ENCODE measurements at places on chromosomes 3 and 15. TPM values are rescaled to one million over a fixed set of nuclear protein-coding genes. Genes with fewer than 3 reads are reported as not detected.

GRCh38 chr3:42682301-42683070, 2.9 kb upstream of the KLHL40 start:
- H3K27ac ChIP-seq = no peak overlapping the region
- H3K36me3 ChIP-seq = no peaks in the 10 kb centered on the region
- H3K4me1 ChIP-seq = peaks cover 14% of the 10 kb centered on the region
- peaks cover 15% of the 10 kb centered on the region for H3K27me3 ChIP-seq
- H3K4me3 ChIP-seq = no peak overlapping the region

DNA sequence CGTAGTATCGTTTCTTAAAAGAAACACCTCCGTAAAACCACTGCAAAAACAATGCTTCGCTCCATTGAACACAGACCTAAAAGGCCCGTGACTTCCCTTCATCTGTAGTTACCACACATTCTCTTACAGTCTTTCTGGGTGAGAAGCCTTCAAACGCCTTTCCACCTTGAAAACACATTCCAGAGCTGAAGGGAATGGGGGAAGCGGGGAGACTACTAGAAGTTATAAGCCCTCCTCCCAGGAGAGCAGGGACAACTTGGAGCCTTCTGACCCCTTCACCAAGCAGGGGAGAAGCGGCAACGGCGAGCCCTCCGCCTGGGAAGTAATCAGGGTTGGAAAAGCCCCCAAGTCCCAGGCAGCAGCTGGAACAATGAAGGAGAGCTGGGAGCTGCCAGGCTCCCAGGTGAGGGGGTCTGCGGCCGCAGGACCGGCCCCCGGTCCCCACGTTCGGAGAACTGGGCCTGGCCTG, 461 bp downstream of the SECISBP2L start:
- no peaks in the 10 kb centered on the region for H3K27me3 ChIP-seq
- peaks cover 3% of the 10 kb centered on the region for H3K4me1 ChIP-seq
- H3K36me3 ChIP-seq = no peaks in the 10 kb centered on the region

DNA sequence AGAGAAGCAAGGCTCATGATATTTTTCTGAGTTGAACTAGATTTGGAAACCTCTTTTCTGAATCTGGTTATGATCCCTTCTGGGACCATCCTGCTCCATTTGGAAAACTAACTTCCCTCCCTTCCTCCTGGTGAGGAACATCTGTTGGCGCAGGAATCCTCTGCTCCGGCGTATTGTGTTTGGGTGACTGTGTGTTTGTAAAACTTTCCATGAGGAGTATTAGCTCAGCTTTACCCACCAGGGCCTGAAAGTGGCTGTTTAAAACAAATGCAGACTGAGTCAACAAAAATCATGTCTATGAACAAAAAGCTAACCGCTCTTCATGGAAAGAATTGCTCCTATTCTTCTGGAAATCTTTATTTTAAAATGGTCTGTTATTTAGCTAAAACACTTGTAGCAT, 17.7 kb downstream of the STARD9 start:
- H3K27me3 ChIP-seq = no peaks in the 10 kb centered on the region
- H3K4me1 ChIP-seq = no peaks in the 10 kb centered on the region
- no peak overlapping the region for H3K27ac ChIP-seq
- no peaks in the 10 kb centered on the region for H3K36me3 ChIP-seq
- no peak overlapping the region for H3K4me3 ChIP-seq

GRCh38 chr3:140499114-140499757, 178.6 kb upstream of the TRIM42 start:
- no peaks in the 10 kb centered on the region for H3K36me3 ChIP-seq
- H3K4me3 ChIP-seq = no peak overlapping the region
- no peak for DNase-seq

DNA sequence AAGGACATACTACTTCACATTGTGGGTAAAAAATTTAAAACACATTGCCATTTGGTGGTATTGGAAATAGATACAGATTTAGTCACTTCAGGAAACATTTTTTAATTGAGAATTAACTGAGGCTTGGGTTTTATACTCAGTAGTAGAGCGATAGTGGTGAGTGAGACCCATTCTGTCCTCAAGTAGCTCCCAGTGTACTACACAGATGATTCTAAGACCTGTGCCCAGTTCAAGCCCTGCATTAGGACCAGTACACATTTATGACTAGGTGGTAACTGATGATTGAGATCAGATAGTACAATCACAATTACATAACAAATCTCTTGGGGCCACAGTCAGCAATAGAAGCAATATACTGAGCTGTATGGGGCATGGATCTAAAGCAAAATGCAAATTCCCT, 67.4 kb downstream of the GADL1 start:
- no peaks in the 10 kb centered on the region for H3K4me1 ChIP-seq
- no peak overlapping the region for H3K27ac ChIP-seq
- no peak overlapping the region for H3K4me3 ChIP-seq
- H3K27me3 ChIP-seq = no peaks in the 10 kb centered on the region
- no peak for DNase-seq
- no peaks in the 10 kb centered on the region for H3K36me3 ChIP-seq

- peaks cover 29% of the 10 kb centered on the region for H3K36me3 ChIP-seq
- no peaks in the 10 kb centered on the region for H3K27me3 ChIP-seq
- H3K4me3 ChIP-seq = peak overlapping the region; percentile 97
- H3K4me1 ChIP-seq = peaks cover 36% of the 10 kb centered on the region
Measured at GRCh38 chr3:157160658-157161424, 894 bp upstream of the CCNL1 start.

ISG20 gene
- total RNA-seq = 15.9 TPM

DNA sequence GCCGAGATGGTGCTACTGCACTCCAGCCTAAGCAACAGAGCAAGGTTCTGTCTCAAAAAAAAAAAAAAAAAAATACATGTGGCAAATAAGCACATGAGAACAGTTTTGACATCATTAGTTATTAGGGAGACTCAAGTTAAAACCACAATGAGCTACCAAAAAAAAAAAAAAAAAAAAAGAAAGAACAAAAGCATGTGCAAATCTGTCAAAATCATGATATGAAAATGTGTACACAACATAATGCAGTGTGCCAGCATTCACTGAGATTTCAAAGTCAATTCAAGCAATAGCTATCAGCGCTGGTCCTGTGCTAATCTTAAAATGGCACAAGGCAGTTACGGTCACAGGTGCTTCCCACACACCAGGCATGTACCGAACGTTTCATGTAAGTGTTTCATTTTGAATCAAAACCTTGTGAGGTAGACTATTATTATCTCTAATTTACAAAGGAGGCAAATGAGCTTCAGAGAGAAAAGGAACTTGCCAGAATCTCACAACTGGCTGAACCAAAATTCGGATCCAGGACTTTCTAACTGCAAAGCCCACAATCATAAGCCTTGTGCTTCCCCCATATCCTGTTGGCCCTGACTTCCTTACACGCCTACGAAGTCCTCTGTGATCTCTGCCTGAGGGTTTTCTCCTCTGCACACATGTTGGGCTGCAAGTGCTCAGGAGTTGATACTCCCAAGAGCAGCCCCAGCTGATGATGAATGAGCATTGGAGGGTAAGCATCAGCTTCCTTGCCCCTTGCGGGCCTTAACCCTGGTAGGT, 200.1 kb upstream of the PROK2 start:
- DNase-seq = no peak
- H3K27ac ChIP-seq = no peak overlapping the region
- no peak overlapping the region for H3K4me3 ChIP-seq
- H3K27me3 ChIP-seq = no peaks in the 10 kb centered on the region
- H3K36me3 ChIP-seq = no peaks in the 10 kb centered on the region

DNA sequence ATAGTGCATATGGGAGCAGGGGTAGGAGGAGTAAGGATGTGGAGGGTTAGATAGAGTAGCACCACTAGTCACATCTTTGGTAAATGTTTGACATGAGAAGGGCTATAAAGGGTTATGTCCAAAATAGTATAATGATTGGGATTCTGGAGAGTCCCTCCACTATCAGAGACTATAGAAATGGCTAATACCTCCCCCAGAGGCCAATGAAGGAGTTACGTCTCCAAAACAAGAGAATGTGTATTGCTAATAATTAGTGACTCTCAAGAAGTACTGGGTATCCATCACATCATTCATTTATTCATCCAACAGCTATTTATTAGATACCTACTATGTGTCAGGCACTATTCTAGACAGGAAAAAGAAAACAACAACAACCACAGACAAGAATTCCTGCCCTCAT, 203.7 kb upstream of the UMPS start:
- H3K36me3 ChIP-seq = no peaks in the 10 kb centered on the region
- H3K27ac ChIP-seq = no peak overlapping the region
- no peaks in the 10 kb centered on the region for H3K27me3 ChIP-seq
- no peaks in the 10 kb centered on the region for H3K4me1 ChIP-seq
- DNase-seq = no peak
- H3K4me3 ChIP-seq = no peak overlapping the region
